ENCODE measurements at places on chromosomes 5 and 9.
A peak's percentile ranks its signal among the peaks of the same experiment; 100 is the strongest.

GRCh38 chr5:132428484-132429462 is 59.3 kb downstream of the SLC22A5 start:
- DNase-seq: no peak

DNA sequence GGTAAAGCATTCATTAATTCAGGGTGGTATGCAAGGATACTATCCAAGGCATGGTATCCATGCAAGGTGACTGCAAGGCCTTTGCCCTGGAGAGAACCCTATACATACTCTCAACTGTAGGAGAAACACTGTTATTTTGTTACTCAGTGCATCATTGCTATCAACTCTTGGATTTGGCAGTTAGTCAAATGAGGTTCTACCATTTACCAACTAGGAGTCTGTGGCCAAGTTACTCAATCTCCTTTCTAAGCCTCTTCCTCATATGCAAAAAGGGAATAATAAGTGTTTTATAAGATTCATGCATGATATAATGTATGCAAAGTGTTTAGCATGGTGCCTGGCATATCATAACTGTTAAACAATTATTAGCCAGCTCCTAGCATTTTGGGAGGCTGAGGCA is 4.0 kb downstream of the PCDHGC3 start:
- no peak for DNase-seq

DNA sequence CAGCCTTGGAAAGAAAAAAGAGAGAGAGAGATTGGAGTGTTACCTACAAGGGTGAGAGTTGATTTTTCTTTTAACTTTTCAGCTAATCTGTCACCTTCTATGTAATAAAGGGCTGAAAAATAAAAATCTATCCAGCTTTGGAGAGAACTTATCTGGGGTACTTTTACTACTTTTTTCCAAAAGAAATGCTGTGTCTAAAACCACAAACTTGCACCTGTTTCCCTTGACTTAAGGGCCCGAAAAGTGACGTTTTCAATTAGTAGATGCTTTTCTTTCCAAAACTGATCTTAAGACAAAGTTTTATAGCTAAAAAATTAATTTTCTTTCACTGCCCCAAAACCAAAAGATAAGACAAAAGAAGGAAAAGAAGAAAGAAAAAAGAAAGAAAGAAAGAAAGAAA is 48.8 kb downstream of the SMIM23 start:
- DNase-seq: no peak

- no peak for DNase-seq
These were observed 48.7 kb downstream of the SLC36A1 start for GRCh38 chr5:151496041-151496484.

DNA sequence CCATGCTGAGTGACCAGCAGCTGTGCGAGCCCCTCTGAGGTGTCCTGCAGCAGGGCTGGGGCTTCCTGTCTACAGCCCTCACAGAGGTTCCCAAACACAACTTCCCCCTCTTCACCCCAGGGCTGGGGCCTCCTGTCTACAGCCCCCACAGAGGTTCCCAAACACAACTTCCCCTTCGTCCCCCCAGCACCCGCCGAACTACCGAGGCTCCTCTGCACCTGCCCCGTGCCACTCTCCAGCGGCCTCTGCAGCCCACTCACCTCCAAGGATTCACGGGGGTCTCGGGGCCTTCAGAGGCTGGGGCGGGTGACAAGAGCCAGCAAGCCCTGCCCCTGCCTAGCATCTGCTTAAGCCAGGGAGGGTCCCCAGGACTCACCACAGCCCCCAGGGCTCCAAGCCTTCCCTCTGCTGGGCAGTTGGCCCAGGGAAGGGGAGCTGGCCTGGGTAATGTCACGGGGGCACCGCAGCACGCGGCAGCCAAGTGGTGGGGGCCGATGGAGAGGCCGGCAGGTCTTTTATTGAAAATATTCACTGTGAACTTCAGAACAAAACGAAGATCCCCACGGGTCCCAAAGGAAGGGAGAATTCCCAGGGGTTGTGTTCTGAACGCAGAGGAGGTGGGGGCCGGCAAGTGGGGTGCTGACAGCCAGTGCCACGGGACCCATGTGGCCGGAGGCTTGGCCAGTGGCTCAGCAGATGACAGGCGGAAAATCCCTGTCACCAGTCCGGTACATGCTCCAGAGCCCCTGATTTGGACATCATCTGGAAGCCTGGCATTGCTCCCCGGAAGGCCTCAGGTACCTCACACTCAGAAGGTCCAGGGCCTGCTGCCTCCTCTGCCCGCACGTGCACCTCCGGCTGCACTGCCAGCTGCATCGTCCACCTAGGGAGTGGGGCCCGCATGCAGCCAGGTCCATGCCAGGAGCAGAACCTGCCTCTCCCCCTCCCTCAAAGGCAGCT is 125.3 kb downstream of the ADAMTS2 start:
- DNase-seq: no peak

GRCh38 chr9:133463234-133463863 is 3.6 kb downstream of the CACFD1 start:
- DNase-seq: no peak

DNA sequence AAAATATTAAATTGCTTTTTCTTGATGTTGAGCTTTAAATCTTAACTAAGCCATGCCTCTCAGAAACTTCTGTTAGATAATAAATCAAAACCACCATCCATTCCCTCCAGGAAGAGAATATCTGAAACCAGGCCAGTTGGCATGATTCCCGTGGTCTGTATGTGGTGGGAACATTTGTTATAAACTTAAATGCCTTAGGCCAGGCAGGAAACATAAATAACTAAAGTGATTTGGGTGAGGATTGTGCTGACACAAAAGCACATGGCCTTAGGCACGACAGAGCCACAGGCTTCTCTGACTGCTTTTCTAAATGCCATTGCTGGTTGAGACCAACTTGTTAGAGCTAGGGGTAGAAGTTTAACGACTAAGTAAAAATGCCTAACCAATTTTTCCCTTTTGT is 255.9 kb downstream of the GABRG2 start:
- DNase-seq: no peak

DNA sequence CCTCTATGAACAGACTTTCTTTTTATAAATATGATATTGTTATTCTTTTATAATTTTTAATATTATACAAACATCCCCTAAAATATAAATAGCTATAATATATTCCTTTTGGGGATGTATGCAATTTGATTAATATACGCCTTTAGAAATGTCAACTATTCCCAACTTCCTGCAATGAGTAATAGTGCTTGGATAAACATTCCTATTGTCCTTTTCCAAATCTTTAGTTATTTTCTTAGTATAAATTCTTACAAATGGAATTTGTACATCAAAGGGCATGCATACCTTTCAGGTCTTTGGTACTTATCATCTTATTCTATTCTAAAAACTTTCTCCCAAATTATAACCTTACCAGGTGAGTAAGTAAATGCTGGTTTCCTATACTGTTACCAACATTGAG is 6.2 kb downstream of the NLN start:
- no peak for DNase-seq

DNA sequence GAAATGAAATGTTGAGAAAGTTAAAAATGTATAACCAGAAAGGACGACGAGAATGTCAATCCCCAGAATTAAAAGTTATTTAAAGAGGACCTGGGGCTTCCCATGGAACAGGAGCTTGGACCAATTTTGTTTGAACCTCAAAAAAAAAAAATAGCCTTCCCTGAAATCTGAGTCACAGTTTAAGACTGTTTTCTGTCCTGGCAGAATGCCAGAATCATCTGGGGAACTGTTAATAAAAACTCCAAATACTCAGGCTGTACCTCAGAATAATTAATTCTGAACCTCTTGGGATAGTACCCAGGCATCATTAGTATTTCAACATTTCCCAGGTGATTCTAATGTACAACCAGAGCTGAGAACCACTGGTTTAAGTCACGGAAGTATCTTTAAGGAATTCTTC is 102.2 kb upstream of the SLCO6A1 start:
- DNase-seq: no peak

- no peak for DNase-seq
These were observed 1019.0 kb downstream of the CDH18 start for GRCh38 chr5:18968966-18969365.

DNA sequence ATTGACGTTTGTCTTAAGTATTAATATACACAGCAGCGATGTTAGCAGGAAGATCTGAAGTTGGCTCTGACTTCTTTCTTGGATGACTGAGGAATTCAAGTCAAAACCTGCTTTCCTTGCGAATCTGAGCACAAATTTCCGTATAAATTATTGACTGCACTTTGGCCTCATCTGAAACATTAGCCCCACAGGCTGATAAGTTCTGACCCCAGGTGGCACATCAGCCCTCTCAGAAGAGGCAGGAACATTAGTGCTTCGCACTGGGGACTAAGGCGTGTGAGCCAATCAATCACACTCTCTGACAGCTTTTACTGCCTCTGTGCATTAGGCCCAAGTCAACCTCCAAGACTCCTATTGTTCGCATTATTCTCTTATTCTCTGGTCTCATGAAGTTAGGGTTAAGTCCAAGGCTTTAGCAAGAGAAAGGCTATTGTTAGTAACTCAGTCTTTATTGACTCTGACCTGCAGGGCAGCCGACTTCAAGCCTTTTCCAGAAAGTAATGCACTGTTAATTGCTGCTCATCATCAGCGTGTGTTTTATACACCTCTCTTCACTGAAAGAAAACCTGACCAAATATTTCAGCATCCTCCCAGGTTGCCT is 84.2 kb downstream of the ZNF608 start:
- no peak for DNase-seq

GRCh38 chr5:153713943-153714342 is 223.5 kb downstream of the GRIA1 start:
- DNase-seq: no peak

GRCh38 chr5:38381361-38381760 is 123.0 kb downstream of the EGFLAM start:
- DNase-seq: no peak

GRCh38 chr5:178177569-178177968 is 9.6 kb downstream of the GMCL2 start:
- no peak for DNase-seq

- no peak for DNase-seq
These were observed 17.5 kb upstream of the SPRY4 start for GRCh38 chr5:142342128-142342981.

DNA sequence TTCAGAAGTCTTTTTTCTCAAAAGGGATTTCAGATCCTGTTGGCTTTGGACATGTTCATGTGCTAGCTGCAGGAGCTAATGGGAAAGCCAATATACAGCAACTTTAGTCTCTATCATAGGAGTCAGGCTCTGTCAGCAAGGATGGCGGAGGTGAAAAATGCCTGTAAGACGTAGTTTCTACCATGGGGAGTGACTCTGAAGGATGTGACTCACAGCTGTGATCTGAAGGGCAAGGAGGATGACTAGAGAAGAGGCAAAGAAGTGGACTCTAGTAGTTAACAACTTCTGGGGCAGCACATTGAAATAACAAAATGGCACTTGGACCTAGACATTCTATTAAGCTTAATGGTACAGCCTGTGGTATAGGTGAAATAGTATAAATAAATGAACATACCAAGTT is 3.1 kb upstream of the NDUFS4 start:
- DNase-seq: no peak

DNA sequence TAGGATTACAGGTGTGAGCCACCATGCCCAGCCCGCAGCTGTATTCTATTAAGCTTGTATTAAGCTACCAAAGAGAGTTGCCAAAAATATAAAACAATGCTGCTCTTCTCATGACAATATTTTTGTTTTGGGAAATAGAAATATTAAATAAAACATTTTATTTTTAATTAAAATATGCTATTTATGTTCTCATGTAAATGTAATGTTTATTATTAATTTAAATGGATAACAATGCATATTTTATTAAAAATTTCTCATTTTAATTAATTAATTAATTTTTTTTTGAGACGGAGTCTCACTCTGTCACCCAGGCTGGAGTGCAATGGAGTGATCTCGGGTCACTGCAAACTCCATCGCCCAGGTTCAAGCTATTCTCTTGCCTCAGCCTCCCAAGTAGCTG is 117.5 kb downstream of the ANKRD55 start:
- no peak for DNase-seq

DNA sequence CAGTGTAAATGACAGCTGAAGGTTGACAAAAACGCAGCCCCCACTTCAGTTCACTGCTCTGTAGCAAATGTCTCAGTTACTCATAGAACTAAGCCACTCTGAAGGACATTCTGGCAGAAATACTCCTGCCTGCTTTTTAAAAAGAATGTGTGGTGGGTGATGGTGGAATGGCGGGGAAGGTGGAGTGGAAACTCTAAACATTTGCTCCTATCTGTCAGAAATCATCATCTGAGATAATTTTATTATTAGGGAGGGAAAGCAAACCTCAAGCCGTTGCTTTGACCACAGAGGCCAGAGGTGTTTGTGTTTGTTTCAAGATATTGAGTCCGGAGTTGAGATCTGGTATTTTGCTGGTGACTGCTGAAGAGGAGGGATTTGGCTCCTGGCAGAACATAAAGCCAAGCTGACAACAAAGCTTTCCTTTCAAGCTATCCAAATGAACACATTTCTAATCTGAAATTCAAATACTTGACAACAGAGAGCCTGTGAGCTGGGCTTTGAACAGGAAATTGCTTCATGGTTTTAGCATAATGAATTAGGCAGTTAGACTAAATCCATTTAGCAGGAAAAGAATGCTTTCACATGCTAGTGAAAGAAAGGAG is 362.7 kb downstream of the CSNK1G3 start:
- no peak for DNase-seq

DNA sequence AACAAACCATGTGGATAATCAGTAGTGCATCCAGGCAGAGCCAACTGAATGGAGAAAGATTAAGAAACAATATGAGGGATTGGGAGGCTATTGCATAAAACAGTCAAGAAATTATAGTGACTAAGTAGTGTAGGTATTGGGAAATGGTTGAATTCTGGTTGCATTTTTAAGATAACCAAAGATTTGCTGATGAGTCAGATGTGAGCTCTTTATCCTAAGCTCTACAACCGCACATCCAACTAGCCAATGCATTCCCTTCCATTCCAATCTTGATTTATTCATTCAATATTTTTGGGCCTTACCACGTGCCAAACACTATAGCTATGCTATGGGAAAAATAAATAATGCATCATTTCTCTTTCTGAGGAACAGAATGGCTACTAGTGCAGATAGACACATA is 524.5 kb upstream of the RGMB start:
- no peak for DNase-seq

GRCh38 chr5:95059636-95060035 is 225.3 kb downstream of the MCTP1 start:
- DNase-seq: no peak

DNA sequence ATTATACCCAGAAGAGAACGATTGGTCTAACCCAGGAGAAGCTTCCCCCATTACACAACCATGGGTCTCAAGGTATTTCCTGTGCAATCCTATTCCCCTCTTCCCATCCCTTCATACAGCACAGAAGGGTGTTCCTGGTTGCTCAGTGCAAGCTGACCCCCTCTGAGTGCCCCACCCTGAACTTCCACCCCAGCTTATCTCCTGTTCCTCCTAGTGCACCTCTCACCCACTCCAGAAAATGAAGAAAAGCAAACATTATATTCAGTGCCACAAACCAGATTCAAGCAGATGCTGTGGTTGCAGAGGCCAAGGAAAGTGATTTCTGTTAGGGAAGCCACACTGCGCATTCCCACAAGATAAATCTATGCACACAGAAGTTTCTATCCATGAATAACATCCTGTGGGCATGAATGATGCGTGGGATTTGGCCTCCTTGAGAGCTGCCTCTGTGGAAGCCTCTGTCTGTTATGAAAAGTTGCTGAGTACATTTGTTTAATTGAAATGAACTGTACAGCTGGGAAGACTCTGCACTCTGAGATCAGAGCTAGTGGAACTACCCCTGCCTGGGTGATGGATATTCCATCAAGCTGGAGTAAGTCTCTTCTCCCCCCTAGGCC is 2.2 kb upstream of the OR2S2 start:
- no peak for DNase-seq

- DNase-seq: no peak
These were observed 36.8 kb downstream of the SLC22A5 start for GRCh38 chr5:132406144-132406783.

GRCh38 chr5:139774980-139775661 is 20.5 kb upstream of the PSD2 start:
- peak; percentile 76 for DNase-seq
